ENCODE measurements at places on chromosomes 16 and 17.
A peak's percentile ranks its signal among the peaks of the same experiment; 100 is the strongest.

DNA sequence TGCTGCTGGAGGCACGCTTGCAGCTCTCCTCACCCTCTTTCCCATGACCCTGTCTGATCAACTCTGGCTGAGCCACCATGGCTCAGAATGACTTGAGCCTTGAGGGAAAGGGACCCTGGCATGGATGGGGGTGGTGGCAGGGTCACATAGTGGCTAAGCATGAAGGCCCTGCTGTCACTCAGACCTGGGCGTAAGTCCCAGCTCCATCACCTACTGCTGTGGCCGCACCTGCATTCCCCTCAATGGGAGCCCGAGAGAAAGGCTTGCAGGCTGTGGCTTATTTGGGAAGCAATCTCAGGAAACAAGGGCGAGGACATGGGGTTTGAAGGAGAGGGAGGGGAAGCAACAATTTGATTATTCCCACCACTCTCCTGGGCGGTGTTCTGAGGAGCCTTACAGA is 17.7 kb upstream of the RAP1GAP2 start:
- DNase-seq, result no peak

DNA sequence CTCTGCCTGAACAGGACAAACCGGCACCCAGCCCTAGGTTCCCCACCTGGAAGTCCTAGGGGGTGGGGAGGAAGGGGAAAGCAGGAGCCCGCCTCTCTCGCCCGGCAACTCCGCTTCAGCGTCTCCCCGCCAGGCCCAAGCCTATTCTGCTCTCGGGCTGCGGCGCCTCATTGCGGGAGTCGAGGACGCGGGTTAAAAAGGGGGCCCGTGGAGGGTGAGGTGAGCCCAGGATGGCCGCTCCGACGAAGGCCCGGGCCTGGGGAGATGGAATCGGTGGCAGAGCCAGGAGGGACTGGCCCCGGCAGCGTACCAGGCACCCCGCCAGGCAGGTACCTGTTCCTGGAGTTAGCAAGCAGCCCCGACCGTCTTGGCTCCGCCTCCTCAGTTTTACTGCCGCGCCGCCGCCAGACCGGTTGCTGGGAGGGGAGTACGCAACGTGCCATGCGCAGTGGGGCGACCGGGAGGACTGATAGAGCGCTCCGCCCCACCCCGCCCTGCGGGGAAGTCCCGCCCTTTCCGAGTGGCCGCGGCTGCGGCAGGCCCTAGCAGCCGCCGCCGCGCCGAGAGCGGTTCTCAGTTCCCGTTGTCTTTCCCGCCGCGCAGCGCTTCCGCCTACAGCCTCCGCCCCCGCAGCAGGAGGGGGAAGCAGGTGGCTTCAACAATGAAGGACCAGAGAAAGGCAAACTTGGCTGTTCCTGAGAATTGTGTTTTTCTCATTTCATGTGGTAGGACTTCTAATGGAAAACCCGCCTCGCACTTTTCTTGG is at the start of gene STRADA:
Gene STRADA, minus strand, starts transcription at position 392 of the 766 bp plus-strand sequence. CDS start 13,430 bp downstream, outside the sequence.
- DNase-seq, result peak; percentile 98

DNA sequence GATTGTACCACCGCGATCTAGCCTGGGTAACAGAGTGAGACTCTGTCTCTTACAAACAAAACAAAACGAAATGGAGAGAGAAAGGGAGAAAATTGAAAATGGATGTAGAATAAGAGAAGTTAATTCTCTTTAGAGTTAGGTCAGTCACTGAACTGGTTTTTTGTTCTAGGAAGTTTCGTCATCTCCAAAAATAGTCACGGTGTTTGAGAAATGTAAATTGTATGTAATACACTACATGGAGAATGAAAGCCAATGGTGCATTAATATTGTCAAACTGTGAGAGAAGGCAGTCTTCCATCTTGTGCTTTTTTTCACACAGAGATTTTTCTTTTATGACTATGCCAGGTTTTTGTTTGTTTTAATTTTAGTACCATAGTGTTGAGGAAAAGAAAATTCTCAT is 145.9 kb downstream of the BCAS3 start:
- no peak for DNase-seq

DNA sequence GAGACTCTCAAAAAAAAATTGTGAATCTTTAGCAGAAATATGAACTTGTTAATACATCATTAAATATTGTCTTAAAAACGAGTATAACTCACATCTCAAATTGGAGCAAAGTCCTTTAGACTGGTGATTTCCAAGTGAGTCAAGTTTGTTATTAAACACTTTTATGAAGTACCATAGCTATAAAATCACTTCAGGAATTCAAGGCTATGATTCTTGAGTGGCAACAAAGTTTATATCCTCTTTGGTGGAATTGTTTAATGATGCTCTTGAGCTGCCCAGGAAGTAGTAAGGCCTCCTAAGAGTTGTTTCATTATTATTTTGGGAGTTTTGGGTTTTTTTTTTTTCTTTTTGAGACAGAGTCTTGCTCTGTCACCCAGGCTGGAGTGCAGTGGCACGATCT is 16.7 kb upstream of the BLMH start:
- DNase-seq, result no peak

- no peak for DNase-seq
These were observed 273.0 kb upstream of the IRX5 start for GRCh38 chr16:54657709-54658102.

GRCh38 chr16:59913666-59914065 is 1179.5 kb upstream of the GOT2 start:
- DNase-seq, result no peak

GRCh38 chr17:2050300-2051060 is 4.4 kb upstream of the HIC1 start:
- peak; percentile 82 for DNase-seq

DNA sequence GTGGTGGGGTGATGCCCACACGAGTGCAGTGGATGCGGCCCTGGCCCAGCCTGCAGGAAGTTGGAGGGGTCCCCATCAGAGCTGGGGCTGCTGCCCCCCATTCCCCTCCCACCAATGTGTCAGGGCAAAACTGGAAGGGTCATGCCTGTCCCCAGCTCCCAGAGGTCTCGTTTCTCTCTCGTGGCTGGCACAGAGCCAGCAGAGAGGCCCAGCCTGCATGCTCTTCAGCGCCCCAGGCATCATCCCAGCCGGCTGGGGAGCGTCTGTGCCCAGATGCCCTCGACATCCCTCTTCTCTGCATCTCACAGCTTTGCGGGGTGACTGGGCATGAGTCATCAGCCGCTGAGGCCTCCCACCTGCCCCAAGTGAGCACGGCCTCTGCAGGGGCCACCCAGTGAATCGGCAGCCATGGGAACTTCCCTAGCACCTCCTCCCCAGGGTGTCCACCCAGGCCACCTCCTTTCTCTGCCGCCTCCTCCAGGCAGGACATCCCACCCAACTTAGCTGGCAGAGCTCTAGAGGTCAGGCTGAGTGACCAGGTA is 9.8 kb upstream of the CSNK1D start:
- DNase-seq, result peak; percentile 31

DNA sequence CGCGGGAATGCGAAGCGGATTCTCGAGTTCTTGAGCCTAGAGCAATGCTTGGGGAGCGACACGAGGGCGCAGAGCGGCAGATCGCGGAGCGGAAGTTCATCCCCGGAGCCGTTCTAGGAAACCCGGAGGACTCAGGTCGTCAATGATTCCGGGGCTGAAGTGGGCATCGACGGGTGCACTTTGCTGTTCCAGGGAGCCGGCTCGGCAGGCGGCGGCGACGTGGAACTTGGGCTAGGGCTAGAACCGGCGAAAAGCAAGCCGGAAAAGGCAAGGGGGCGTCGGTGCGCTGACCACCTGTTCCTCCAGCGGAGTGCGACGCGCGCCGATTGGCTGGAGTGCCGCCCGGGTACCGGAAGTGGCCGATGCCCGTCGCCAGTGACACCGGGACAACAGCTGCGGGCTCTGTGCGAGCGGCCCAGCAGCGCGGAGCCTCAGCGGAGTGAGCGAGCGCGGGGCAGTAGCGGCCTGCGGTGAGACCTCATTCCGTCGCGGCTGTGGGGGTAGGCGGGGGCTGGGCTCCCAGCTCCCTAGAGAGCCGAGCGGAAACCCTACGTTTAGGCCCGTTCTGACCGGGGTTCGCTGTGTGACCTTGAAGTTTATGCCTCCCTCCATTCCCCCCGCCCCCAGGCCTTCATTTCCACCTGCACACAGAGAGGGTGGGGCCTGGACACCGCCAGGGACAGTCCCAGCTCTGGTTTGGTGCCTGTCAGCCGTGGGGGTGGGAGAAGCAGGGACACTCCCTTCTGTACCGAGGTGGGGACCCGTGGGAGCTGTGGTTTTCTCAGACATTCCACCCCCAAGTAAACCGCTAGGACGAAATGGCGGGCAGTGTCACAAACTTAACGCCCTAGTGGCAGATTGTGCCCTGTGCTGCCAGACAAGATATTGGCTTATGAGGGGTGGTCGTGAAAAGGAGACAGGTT is at the start of gene ZFP3:
Gene ZFP3, plus strand, starts transcription at position 362 of the 923 bp plus-strand sequence. CDS start 13,038 bp downstream, outside the sequence.
- peak; percentile 75 for DNase-seq

GRCh38 chr16:27174007-27174406 is 29.3 kb upstream of the KDM8 start:
- DNase-seq, result no peak

GRCh38 chr16:79379095-79379494 is 221.4 kb downstream of the MAF start:
- DNase-seq, result no peak

DNA sequence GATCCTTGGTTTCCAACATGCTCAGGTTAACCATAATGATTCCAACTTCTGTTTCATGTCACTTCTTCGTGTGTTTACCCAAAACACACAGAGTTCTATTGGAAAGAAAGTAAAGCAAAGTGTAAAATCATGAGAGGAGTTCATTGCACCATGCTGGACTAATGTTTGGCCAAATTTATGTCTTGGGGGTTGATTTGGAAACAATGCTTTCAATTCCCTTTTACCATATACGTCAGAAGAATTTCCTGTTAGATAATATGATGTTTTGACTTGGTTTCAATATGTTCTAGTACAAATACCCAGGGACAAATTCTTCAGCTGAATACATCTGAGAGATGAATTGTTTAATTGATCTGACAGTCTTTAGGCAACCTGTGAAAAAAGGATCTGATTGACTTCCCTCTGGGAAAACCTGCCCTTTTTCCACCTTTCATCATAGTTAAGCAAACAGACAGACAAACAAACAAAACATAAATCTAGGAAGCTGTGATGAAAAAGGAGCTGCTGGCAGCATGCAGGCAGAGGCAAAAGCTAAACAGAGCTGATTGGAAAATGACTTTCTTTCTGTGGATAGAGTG is 26.0 kb upstream of the MPHOSPH6 start:
- DNase-seq, result no peak

DNA sequence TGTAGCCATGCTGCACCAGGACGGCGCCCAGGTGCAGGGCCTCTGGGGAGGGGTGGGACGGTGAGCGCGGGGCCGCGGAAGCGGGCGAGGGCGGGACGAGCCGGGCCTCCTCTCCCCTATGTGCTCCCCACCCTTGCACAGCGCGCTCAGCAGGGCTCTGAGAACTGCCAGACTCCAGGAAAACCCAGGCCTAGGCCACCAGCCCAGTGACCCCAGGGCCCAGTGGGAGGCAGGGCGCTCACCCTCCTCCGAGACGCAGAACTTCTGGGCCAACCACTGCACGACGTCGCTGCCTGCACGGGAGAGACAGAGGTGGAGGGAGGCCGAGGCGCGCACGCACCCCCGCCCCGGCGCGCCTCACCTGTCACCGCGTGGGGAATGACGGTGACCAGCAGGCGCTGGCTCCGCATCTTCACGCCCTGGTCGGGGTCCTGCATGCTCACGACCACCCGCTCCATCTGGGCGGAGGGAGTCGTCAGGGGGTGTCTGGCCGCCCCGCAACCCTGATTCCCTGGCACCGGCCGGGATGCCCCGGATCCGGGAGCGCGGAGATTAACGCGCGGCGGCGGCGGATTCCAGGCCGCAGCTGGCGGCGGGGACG is 603 bp downstream of the RGS11 start:
- no peak for DNase-seq

DNA sequence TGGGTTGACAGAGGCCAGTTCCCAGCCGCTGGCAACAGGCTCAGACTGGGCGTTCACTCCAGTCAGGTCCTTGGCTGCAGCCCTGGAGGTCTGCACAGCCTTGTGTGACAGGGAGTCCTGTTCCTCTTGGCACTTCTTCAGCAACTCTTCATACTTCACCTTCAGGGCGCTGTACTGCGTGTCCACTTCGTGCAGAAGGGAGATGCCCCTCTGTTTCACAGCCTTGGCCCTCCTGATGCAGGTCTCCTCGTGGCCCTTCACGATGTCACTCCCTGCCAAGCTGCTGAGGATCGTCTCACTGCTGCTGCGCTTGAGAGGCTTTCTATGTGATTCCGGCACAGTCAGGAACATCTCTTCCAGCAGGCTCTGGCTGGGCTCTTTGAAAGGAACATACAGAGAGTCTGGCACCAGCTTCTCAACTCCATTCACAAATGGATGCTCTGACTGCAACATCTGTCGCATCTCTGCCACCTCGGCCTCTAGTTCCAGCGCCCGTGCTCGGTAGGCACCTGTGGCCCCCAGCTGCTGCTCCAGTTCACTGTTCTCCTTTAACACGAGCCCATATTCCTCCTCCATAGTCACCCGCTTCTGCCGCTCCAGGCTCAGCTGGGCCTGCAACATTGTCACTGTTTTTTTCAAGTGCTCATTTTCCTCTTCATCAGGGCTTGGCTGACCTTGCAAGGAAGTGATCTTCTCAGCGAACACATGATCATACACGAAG is 27.2 kb downstream of the CDR2 start:
- no peak for DNase-seq

DNA sequence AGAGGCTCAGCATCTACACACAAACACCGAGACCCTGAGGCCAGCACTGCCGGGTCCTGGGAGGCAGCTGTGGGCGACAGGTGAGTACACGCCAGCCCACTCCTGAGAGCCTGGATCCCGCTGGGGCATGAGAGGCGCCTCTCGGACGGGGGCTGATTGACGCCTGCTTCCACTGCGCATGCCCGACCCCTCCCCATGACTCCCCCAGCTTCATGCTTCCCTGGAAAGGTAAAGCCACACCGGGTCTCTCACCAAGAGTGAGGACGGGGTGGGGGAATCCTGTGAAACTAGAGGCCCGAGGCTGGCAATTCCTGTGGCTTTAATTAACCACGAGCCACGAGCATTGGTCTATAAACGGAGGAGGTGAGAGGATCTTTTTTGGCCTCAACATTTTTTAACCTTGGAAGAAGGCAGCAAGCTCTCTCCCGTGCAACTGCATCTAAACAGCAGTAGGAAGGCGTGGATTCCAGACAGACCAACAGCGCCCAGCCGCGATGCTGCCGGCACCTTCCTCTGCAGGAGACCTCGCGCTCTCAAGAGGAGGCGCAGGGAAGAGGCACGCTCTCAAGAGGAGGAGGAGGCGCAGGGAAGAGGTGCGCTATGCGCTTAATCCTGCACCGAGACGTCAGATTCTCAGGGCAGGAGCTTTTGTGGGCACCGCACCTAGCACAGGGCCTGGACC is 71.8 kb upstream of the METRNL start:
- no peak for DNase-seq

All from erythroblast (primary cell).